ENCODE measurements at places on chromosomes 3 and 15.

DNA sequence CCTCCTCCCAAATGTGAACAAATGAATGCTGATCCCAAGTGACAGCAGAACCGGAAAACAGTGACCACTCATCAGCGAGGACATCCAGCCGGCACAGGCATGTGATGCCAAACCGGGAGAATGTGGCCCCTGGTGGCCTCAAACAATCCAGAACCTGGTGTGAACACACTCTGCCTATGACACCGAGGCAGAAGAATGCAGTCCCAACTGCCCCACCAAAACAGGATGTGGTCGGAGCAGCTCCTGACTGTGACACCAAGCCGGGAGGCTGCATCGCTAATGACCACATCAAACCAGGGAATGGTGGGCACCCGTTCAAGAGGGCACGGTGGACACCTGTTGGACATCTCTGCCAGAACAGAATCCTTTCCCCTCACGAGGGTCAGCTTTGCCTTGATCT, 15.4 kb downstream of the SCN5A start:
- DNase-seq: no peak

DNA sequence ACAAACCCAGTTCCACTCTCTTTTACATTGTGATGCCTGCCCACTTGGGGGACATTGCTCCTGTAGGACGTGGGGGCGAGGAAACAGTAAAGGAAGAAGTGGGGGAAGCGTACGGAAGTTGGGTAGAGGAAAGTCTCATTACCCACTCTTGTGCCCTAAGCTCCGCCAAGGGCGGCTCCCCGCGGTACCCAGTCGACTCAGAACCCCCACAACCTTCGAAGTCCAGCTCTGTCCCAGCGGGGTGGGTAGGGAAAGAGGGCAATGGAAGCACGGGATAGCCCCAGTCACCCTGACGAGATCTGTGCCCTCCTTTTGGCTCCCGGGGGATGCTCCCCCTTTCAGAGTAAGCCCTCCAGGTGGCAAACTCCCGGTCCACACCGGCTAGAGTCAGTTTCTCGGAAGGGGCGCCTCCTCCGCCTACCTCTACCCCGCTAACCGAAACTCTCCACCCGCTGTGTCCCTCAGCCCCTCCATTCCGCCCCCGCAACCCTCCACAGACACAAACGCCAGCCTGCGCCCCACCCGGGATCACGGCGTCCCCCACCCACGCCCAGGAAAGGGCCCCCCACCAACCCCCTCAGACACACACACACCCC, 527 bp downstream of the CSNK1G1 start:
- peak; percentile 24 for DNase-seq

GRCh38 chr3:123723070-123723469, 138.2 kb upstream of the HACD2 start:
- no peak for DNase-seq

DNA sequence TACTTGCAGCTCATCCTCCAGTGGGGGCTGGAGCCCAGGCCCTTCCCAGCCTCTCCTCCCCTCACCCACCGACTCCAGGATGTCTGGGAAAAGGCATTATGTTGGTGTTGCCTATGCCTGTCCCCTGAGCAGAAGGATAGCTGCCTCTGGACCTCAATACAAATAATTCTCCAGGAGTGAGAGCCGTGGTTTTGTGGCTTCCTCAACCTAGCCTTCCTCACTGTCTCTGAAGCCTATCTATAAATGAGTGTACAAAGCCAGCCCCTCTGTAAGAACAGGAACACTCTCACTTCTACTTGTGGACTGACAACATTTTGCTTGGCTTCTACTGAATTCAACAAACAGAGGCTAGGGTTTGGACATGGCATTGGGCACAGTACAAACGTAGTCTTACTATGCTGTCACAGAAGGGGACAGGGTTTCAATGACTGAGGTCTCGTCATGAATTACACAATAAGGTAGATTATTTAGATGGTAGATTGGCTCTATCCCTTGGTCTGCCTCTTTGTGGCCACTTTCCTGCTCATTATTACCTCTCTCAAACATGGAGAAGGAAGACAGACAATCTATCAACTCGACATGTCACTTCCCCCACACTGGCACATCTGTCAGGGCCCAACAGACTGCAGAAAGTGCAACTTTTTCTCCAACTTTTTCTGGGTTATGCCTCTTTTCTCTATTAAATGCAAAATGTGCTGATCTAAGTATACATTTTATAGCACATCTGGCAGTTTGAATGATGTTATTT, 82.8 kb upstream of the MEX3B start:
- DNase-seq: no peak

- DNase-seq: no peak
Observed at GRCh38 chr3:143507735-143508580, 340.3 kb downstream of the SLC9A9 start.

DNA sequence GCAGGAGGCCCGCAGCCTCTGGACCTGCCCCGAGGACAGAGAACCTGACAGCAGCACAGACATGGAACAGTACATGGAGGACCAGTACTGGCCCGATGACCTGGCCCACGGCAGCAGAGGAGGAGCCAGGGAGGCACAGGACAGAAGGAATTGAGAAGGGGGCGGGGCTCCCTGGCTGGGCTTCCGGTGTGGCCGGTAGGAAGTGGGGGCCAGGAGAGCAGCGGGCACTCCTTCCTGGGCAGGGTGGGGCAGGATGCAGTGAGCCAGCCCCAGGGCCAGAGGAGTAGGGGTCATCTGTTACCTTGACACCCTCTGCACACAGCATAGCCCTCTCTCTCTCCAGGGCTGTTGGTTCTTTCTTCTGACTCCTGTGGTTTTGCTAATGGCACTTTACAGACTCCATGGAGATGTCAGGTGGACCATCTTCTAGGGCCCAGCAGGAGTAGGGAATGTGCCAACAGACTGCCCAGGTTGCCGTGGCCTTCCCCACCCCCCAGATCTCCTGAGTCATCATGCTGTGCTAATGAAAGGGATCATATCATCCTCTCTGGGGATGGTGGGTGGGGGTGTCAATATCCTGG, 8.6 kb upstream of the ISG20 start:
- no peak for DNase-seq

DNA sequence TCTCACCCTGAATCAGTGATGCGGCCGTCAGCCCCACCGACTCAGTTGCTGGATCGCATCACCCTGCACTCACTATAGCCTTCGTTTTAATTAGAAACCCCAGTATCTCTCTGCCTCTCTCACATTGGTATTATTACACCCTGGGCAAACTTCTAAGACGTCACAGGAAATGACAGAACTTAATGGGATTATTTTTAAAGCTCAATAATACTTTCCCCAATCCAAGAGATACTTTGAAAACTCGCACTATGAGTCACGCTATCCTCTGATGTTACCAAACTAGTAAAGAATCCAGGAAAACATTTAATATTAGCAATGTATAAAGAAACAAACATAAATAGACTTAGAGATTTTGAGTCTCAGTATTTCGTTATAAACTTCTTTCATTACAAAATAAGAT, 36.6 kb downstream of the RUBCN start:
- no peak for DNase-seq

DNA sequence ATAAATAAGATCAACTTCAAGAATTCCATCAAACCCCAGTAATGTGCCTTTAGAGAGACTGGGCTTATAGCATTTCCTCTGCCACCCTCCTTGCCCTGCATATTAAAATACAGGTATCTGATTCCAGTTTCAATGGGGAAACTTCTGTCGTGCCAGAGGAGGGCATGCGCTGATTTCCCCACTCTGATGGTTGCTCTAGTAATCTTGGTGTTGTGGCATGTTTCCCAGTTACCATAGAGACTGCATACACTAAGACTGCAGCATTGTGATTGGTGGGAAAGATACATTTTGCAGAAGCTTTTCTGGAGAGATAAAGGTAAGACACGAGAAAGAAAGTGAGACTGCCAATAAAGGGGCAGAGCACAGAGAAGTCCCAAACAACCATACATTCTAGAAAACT, 225.6 kb downstream of the TIGIT start:
- no peak for DNase-seq

DNA sequence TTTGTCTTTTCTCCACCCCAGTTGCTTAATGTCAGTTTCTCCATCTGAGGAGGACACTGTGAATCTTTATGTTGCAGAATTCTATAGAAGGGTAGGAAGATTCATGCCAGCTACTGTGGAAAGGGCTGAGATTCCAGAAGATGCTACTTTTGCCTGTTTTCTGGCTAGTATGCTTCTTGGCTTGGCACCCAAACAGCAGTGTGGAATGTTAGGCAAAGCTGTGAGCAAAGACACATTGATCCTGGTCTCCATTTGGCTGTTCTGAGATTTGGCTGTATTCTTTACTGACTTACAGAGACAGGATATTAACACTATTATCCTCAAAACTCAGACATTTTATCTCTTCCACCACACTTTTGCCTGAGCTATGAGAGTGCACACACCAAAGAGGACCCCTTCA, 39.3 kb downstream of the PDHB start:
- DNase-seq: no peak

- no peak for DNase-seq
Observed at GRCh38 chr3:185711255-185711870, 113.5 kb downstream of the IGF2BP2 start.

DNA sequence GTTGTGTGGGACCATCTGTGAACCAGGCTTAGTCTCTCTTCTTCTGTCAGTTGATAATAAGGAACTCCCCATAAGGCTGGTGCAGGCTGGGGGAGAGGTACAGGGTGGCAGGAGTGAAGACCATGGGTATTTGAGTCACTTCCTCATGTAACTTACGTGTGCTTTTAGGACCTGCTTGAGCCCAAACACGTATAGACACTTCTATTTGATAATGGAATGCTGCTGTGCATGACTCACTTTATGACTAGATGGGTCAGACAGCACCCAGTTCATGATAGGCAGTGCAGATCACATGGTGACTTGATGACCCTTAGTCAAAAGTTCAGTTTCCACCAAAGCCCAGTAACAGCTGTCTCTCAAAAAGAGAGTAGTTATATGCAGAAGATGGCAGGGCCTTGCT, 490.9 kb downstream of the ZBBX start:
- no peak for DNase-seq

DNA sequence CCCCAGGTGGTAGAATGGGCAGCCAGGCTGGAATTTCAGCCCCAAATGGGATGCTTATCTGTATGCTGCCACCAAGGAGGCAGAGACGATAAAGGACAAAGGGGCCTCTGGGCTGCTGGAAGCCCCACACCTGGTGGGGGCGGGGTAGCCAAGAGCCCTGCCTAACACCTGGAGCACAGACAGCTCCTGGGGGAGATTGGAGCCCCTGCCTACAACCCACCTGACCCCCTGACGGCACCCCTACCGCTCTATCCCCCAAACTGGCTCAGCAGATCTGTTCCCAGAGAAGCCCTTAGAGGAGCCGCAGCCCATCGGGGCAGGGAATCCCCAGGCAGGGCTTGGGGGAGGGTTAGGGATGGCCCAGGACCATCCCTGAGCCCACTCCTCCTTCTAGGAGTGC, 15.8 kb upstream of the SEMA3F start:
- no peak for DNase-seq

GRCh38 chr3:19531426-19531825, 383.1 kb downstream of the KCNH8 start:
- no peak for DNase-seq

DNA sequence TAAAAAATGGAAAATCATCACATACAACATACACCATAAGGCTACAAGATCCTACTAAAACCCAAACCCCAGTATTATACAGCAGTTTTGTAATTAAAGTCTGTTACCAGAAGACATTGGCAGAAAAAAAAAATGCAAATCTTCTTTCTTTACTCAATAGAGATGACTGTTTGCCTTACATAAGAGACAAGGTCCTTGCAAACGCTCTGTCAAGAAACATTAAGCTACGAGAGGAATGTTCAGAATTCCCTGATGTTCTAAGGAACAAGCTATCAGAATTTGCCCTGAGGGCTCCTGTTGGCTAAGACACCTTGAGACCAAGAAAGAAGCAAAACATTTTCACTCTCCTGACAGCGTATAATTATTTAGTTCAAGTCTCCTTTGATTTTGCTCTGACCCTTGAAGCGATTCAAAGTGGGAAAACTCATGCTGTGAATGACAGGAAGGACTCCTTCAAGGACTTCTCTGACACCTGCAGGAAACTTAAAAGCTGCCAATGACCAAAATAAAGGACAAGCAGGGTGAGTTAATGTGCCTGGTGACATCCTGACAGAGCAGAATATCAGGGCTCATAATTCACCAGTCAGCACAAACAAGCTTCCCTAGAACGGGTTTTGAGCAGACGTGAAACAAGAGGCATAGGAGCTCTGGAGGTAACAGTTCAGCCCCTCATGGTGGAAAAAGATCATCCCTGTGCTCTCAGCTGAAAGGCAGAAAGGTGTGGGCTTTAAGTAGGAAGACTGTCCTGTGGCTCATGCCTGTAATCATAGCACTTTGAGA, 2.5 kb downstream of the SCAMP2 start:
- DNase-seq: no peak

DNA sequence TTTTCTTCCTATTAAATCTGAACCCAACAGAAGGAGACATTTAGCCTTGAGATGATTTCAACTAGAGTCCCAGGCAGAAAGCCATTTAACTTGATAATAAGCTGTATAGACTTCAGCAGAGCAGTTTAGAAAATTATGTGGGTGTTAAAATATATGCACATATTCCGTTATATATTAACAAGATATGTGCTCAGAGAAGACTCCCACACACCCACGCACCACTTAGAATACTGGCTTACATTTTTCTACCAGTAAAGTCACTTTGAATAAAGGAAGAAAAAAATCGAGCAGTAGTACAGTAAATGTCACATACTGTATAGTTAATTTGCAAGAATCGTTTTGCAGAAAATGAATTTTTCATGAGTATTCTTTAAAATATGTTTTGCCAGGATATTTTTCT, 599.3 kb downstream of the FGF12 start:
- DNase-seq: no peak

- no peak for DNase-seq
Observed at GRCh38 chr3:45666757-45667431, 22.3 kb upstream of the SACM1L start.

- no peak for DNase-seq
Observed at GRCh38 chr3:11757929-11758328, 88.8 kb downstream of the TAMM41 start.

DNA sequence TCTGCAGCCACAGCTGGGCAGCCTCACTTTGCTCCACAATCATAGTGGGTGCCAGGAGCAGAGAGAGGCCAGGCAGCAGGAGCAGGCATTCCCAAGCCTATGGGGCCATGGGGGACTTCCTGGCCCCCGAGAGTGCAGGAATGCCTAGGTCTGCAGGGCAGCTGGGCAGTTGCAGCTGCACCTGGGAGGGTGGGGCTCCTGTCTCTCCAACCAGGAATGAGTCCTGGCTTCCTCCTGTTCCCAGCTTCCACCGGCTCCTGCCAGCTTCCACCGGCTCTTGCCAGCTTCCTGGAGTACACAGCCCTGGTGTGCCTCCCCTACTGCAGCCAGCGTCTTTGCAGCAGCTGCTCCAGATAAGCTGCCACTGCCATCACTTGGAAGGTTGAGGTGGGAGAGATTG, 86.3 kb upstream of the CDV3 start:
- no peak for DNase-seq

GRCh38 chr3:111542611-111543300, 759 bp downstream of the CD96 start:
- no peak for DNase-seq

GRCh38 chr3:192249516-192249915, 477.8 kb downstream of the FGF12 start:
- no peak for DNase-seq
